Naive thymus-derived CD4-positive, alpha-beta T cell (primary cell): ENCODE measurements at places on chromosomes 7 and 10. TPM values are rescaled to one million over a fixed set of nuclear protein-coding genes. Genes with fewer than 3 reads are reported as not detected.

GRCh38 chr7:140230516-140230860, 53.7 kb upstream of the KDM7A start:
- DNase-seq: peak; percentile 87
- peaks cover 22% of the 10 kb centered on the region for H3K4me1 ChIP-seq
- no peaks in the 10 kb centered on the region for H3K27me3 ChIP-seq

DNA sequence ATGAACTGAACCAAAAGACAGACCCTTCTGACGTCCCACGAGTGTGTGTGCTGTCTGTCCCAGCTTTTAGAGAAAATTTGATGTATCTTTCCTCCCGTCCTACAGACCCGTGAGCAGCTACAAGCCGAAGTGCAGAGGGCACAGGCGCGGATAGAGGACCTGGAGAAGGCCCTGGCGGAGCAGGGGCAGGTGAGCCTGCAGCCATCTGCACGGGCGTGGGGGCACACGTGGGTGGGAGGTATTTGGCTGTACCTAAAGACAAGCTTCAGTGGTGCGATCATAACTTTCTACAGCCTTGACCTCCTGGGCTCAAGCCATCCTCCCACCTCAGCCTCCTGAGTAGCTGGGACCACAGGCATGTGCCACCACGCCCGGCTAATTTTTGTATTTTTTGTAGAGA, 41.7 kb upstream of the DPYSL4 start:
- H3K36me3 ChIP-seq: no peaks in the 10 kb centered on the region
- no peak overlapping the region for H3K4me3 ChIP-seq
- no peak overlapping the region for H3K27ac ChIP-seq
- DNase-seq: no peak
- H3K27me3 ChIP-seq: no peaks in the 10 kb centered on the region
- H3K4me1 ChIP-seq: no peaks in the 10 kb centered on the region

DNA sequence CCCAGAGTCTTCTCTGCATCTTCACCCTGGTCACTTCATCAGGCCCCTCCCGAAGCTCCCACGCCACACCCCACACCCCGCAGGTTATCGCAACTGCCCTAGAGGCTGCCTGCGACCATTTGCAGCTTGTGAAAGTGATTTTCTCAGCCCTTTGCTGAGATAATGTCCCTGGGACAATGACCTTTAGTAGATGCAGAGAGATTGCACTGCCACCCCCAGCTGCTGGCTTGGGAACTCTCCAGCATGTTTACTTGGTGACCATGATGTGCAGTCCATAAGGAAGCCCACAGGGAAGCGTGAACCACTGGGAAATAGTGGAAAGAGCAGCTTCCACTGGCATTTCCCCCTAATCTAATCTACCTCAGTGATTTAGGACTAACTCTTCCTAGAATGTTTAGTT, 97.3 kb downstream of the WNT2 start:
- H3K36me3 ChIP-seq: no peaks in the 10 kb centered on the region
- no peaks in the 10 kb centered on the region for H3K4me1 ChIP-seq
- no peak for DNase-seq

Gene SEMA3E
- total RNA-seq: not detected in 2 replicates
